ENCODE measurements at places on chromosomes 7 and 10.

GRCh38 chr10:98299341-98299740, 31.3 kb upstream of the LOXL4 start:
- no peak for DNase-seq

GRCh38 chr7:128666200-128666599, 5.9 kb upstream of the GARIN1A start:
- DNase-seq = no peak

DNA sequence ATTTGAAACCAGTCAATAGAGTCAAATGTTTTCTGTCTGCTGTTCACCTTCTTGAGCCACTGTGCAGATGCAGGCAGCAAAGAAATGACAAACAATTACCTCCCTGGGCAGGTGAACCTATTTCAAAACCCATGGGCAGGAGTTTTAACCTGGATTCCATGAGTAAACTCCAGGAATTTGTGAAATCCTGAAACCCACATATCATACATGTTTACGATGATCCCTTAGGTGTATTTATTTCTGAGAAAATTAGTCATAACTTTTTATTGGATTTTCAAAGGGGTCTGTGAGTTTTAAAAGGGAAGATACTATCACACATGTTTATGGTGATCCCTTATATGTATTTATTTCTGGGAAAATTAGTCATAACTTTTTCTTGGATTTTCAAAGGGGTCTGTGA, 59.8 kb downstream of the ARL5B start:
- no peak for DNase-seq

- DNase-seq = no peak
These were observed 67.7 kb downstream of the BRAF start for GRCh38 chr7:140857048-140857447.

DNA sequence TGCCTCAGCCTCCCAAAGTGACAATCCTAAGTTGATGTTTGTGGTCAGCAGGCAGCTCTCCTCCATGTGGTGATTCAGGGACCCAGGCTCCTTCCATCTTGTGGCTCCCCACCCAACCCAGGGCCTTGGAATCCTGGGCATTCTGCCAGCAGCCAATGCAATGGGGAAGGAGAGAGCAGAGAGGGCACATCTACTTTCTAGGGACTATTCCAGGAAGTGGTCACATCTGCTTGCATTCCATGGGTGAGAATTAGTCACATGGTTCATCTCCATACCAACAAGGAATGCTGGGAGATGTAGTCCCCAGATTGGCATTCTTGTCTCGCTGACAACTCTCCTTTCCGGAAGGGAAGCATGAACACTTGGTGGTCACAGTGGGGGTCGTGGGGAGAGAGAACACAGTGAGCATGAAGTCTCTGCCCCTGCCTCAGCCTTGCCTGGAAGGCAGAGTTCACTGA, 9.9 kb upstream of the SRRM3 start:
- no peak for DNase-seq

GRCh38 chr10:112615269-112615668, 168.3 kb downstream of the VTI1A start:
- DNase-seq = no peak

DNA sequence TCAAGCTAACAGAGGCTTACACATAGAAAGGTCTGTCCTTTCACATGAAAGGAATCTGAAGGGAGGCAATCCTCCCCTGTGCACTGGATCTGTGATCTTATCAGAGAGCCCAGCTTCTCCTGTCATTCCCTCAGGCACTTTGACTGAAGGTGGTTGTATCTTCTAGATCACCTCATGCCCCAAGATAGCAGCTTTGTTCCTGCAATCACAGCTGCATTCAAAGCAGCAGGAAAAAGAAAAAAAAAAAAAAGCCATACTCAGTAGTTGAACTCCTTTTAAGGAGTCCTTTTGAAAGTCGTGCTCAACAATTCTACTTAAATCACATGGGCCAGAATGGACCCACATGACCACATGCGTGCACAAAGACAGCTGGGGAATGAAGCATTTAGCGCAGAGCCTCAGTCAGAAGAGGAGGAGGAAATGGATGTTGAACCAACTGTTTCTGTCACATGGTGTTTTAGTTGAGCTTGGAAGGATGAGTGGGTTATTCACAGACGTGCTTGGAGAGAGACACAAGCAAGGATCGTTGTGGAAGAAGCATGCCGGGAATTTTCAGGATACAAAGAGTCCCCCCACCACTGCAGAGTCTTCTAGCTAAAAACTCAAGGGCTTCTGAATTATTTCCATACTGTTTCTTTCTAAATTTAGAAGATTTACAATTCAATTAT, 13.0 kb upstream of the PFKP start:
- no peak for DNase-seq

- no peak for DNase-seq
These were observed 388 bp downstream of the ECD start for GRCh38 chr10:73167458-73167782.

- no peak for DNase-seq
These were observed 61.3 kb downstream of the RAPGEF5 start for GRCh38 chr7:22295402-22296264.

DNA sequence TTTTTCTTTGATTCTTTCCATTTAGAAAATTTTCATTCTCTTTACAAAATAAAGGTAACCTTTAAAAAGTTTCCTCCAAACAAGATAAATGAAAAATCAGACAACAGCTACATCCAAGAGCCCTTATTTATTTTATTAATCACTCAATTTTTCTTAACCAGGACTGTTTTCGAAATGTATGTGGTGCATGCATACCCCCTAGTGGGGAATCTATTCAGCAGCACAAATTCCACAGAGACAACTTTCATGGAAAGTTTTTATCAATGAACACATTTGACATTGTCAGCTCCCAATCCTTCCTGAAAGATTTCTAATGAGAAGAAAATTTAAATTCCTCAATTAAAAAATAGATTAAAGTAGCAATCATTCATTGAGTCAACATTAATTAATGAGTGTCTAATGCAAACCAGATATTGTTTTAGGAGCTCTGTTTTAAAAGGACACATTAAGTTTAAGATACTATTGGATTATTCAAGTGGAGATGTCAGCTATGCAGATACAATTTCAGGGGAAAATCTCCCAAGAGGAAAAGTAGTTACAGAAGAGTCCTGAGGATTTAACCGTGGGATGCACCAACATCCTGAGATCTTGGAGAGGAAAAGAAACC, 5.2 kb upstream of the HTR7 start:
- no peak for DNase-seq

GRCh38 chr7:6032167-6032566, 991 bp downstream of the ANKRD61 start:
- DNase-seq = no peak

DNA sequence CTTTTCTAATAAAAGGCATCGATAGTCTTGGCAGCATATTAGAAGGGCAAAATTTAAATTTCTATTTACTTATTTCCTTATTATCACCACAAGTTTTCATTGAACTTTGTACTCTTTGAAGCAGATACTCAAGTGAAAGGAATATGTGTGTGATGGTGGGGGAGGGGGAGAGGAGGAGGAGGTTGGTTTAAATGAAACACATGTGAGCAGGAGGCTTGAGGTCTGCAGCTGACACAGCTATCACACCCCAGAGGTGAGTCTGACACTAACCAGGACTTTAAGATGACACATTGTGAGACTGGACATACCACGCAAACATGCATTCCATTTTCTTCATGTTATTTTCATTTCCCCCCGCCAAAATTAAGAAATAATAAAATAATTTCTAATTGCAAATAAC, 63.3 kb downstream of the CTTNBP2 start:
- no peak for DNase-seq

- DNase-seq = no peak
These were observed 4.1 kb upstream of the GAD2 start for GRCh38 chr10:26212511-26212910.

GRCh38 chr10:64733980-64734379, 1212.8 kb downstream of the REEP3 start:
- DNase-seq = no peak

GRCh38 chr7:138278601-138279000, 181.5 kb upstream of the TRIM24 start:
- DNase-seq = no peak

GRCh38 chr10:30185341-30185740, 126.0 kb upstream of the JCAD start:
- no peak for DNase-seq

DNA sequence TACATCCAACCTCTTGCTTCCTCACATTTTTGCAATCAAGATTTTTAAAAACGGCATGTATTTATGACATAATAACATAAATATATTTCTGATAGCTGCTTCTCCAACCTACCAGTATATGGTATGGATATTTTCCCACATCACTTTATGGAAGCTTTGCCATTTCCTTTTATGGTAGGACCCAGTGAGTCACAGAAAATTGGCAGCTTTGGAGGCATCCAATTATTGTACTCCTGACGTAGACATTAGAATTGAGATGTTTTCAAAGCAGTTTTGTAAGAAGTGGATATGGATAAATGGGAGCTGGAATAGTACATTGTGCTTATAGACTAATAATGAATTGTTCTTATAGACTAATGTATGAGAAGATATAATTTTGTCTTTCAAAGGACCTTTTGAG, 23.8 kb upstream of the BICC1 start:
- peak; percentile 44 for DNase-seq

DNA sequence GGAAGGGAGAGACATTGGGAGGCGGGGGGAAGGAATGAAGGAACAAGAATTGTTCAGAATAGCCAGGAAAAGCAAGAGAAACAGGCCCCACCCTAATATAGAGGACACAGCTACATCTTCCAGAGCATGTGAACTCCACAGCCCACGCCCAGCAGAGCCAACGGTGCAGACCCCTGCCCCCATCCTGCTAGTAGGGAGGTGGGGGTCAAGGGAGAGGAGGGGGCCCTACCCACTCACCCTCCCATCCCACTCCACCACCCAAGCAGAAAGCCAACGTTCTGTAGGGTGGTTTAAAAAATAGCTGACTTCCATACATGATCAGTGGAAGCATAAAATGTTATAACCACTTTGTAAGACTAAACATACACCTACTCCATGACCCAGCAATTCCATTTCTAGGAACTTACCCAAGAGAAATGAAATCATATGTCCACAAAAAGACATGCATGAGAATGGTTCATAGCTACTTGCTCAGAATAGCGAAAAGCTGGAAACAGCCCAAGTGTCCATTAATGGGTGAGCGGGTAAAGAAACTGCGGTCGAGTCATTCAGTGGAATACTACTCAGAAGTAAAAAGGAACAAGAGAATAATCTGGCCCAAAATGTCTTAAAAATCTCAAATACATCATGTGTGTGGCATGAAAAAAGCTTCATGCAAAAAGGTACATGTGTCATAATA, 31.8 kb downstream of the CTBP2 start:
- no peak for DNase-seq

DNA sequence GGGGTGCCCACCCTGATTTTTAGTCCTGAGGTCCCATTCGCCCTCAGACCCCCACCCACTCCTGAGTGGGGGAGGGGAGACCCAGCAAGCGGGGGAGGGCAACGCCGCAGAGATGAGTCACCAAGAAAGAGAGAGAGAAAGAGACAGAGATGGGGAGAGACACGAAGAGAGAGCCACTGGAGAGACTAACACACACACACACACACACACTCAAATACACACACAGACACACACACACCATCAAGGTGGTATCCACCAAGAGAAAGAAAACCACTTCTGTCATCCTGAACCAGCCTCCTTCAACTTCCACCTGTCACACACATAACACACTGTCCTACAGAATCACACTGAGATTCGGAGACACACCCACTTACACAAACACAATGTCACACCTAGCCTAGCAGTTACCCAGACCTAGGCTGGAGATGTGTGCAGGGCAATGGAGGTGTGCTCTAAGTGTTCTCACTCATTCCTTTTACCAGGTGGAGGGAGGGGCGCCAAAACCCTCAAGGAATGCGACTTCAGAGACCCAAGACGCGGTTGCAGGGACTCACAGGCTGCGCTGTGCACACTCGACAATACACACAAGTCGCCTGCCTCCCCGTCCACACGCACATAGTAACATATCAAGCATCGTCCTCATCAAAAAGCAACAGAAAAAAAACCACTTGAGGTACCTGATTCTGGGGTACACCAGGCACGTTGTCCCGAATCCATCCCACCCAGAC, 3.9 kb upstream of the VGF start:
- no peak for DNase-seq

DNA sequence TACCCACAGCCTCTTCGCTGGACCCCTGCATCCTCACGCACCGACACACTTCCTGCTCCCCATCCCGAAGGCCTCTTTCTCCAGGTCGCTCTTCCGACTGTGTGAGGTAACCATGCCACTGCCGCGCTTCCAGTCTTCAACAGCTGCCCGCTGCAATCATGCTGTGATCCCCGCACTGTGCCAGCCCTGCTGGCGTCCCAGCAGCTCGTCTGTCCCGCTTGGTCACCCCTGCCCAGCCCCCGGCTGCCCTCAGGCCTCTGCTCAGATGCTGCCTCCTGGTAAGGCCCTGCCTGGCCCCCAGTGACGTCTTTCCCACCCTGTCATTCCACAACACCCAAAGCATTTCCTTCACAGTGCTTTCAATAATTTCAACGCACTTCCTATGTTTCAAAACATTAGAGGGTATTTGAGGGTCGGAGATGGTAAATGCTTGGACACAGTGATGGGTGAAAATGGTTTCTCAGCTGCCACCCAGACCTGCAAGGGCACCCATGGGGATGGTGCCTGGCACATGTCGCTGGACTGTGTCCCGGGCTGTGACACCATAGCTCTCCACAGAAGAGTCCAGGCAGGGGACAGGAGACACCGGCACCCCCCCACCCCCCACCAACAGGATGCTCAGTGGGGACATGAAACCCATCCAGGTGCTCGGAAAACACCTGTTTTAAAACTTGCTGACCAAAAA, 125.2 kb downstream of the MAD1L1 start:
- no peak for DNase-seq

DNA sequence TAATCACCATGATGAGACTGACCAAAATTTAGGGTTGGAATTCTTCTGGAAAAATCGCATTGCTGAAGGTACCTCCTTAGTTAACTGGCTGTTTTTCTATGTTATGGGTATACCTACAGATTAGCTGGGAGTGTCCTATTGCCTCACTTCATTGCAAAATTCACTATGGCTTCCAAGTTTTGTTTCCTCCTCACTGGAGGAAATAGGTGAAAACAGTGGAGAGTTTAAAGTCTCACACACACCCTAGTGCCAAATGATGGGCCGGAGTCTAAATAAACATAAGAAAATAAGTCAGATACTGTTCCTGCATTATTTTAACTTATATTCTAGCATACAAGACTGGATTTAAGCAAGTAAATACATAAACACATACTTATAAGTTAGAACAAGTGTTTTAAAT, 98.2 kb downstream of the AHR start:
- DNase-seq = no peak

- no peak for DNase-seq
These were observed 67.7 kb downstream of the HERC4 start for GRCh38 chr10:68007356-68007755.

DNA sequence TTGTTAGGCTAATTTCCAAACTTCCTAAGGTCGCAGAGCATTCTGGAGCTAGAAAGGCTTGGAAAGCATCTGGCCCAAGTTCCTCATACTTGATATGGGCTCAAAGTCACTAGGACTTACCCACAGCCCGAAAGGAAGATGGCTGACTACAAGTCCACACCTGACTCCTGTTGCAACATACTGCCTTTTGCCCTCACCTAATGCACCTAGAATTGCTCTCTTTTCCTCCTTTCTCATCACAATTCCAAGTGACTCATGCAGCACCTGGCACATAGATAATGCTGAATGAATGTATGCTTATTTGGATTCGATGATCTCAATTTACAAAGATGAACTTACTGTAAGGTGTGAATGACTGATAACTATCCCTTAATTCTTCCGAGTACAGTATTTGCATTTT, 131.5 kb downstream of the SORBS1 start:
- no peak for DNase-seq

- no peak for DNase-seq
These were observed 27.6 kb downstream of the AMZ1 start for GRCh38 chr7:2715341-2716231.

Measured in AG04449 (cell line).